ENCODE measurements at places on chromosomes 12 and 14.

DNA sequence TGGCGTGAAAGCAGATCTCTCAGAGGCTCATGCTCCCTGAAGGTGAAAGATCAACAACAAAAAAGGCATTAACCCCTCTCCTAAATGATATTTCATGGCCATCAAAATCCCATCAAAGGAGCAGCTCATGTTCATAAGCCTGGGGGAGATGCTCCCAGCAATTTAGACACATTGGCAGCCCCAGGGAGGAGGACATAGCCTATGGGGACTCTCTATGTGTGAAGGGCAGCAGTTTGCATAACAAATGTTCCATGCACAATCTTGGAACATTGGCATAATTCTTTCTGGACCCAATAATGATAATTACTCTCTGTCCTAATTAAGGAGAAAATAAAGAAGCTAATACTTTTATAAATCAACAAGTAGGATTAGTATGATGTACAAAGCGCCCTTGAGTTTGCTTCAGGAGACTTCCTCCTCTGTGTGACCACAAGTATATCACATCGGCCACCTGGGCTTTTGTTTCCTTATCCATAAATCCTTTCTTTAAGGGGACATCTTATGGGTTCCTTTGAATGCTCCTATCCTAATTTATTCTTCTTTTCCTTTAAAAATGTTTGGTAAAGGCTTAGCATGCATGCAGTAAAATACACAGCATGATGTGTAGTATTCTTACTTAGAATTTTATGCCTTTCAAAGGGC lies 161.9 kb upstream of the PLEKHG7 start:
- DNase-seq: no peak

- no peak for DNase-seq
Measured at GRCh38 chr12:26287671-26288381, 92.5 kb downstream of the SSPN start.

GRCh38 chr12:90355711-90356355 lies 599.1 kb downstream of the CCER1 start:
- DNase-seq: no peak

GRCh38 chr12:93163260-93164036 lies 214.3 kb upstream of the NUDT4 start:
- no peak for DNase-seq

- DNase-seq: no peak
Measured at GRCh38 chr14:24095271-24096068, 1.4 kb downstream of the PCK2 start.

- DNase-seq: no peak
Measured at GRCh38 chr14:39182770-39183684, 8.0 kb downstream of the PNN start.

GRCh38 chr12:27967551-27968054 lies 4.9 kb downstream of the PTHLH start:
- peak; percentile 96 for DNase-seq

GRCh38 chr12:54723379-54724256 lies 75.5 kb upstream of the DCD start:
- DNase-seq: no peak

DNA sequence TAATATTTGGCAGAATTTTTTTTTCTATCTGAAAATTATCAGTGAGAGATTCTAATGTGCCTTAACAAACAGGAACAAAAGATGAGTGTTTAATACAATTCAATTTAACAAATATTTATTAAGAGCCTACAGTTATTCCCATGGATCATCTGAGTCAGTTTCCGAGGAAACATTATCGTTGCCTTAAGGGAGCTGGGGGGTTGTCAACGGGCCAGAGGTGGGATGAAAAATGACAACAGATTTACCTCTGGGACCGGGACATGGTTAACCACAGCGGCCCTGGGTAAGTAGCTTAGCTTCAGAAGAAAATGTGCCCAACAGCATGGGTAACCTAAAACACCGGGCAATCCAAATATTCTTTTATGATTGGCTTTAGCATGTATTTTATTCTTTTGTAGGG lies 113.6 kb downstream of the DAD1 start:
- DNase-seq: no peak

DNA sequence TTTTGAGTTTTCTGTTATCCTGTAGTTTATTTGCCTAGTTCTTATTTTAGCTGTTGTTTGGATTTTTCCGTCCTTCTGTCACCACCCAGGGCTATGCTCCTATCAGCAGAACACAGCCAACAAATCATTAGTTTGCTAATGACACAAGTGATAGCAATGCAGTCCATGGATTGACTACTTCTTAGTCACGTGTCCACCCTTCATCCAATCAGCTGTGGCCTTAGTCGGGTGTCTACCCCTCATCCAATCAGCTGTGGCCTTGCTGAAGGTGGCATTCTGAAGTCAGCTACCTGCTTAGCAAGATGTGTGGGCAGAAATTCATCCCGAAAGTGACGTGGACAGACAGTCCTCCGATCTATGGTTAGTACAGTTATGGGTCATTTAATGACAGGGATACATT lies 182.3 kb downstream of the GALC start:
- no peak for DNase-seq

DNA sequence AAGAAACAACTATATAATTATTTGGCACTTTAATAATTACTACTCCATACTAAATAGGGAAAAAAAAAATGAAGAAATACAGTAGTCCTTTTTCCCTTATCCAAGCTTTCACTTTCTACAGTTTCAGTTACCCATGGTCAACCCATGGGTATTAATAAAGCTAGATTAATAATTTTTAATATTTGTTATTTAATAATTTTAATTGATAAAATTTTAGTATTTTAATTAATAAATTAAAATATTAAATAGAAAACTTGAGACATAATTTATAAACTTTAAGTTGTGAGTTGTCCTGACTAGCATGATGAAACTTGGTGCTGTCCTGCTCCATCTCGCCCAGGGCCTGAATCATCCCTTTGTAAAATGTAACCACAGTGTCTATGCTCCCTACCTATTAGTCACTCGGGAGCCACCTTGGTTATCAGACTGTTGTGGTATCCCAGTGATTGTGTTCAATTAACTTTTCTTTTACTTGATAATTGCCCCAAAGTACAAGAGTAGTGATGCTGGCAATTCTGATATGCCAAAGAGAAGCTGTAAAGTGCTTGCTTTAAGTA lies 71.8 kb downstream of the PAWR start:
- DNase-seq: no peak
